Body of pancreas (tissue), 4 donors: ENCODE measurements at places on chromosomes 12 and 14. TPM values are rescaled to one million over a fixed set of nuclear protein-coding genes. Genes with fewer than 3 reads are reported as not detected.
A peak's percentile ranks its signal among the peaks of the same experiment; 100 is the strongest.

ADCY6 gene
- total RNA-seq: 59.1 TPM

SOX5 gene
- 3.0 TPM for total RNA-seq

SOAT2 gene
- not detected for total RNA-seq

TMEM63C gene
- 0.33 TPM for total RNA-seq

- H3K27ac ChIP-seq: no peak overlapping the region
- no peak overlapping the region for H3K4me3 ChIP-seq
- H3K4me1 ChIP-seq: peaks cover 4% of the 10 kb centered on the region
- H3K36me3 ChIP-seq: no peaks in the 10 kb centered on the region
These were observed 148.0 kb downstream of the SLC38A4 start for GRCh38 chr12:46677749-46678148.

DNA sequence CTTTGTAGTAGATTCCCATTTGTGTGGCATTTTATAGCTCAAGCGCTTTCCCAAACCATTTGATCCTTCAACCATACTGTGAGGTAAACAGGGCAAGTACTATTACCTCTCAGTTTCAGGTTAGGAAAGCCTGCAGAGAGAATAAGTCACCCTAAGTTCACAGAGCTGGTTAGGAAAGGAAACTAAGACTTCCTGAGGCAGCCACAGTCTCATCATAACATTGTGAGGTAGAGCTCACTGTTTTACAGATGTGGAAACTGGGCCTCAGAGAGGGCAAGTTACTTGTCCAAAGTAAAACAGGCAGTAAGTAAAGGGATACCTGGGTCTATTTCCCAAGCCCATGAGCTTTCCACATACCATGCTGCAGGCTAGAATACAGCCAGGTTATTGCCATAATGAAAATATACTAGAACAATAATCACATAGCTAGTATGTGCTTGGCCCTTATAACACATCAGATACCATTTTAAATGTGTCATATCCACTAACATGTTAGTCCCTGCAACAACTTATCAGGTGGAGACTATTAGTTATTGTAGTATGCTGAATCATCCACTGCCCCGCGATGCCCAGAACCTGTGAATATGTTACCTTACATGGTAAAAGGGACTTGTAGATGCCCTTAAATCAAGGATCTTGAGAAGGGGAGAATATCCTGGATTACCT lies 150.9 kb upstream of the GRIP1 start:
- H3K27ac ChIP-seq: no peak overlapping the region
- H3K4me1 ChIP-seq: no peaks in the 10 kb centered on the region

- no peaks in the 10 kb centered on the region for H3K36me3 ChIP-seq
- H3K4me1 ChIP-seq: no peaks in the 10 kb centered on the region
- H3K4me3 ChIP-seq: no peak overlapping the region
- DNase-seq: no peak
These were observed 223.0 kb downstream of the PTPRO start for GRCh38 chr12:15545334-15545733.

GRCh38 chr14:81068176-81068782 lies 112.9 kb downstream of the TSHR start:
- DNase-seq: no peak
- H3K27ac ChIP-seq: no peak overlapping the region
- H3K4me3 ChIP-seq: no peak overlapping the region
- no peaks in the 10 kb centered on the region for H3K4me1 ChIP-seq
- no peaks in the 10 kb centered on the region for H3K36me3 ChIP-seq

DNA sequence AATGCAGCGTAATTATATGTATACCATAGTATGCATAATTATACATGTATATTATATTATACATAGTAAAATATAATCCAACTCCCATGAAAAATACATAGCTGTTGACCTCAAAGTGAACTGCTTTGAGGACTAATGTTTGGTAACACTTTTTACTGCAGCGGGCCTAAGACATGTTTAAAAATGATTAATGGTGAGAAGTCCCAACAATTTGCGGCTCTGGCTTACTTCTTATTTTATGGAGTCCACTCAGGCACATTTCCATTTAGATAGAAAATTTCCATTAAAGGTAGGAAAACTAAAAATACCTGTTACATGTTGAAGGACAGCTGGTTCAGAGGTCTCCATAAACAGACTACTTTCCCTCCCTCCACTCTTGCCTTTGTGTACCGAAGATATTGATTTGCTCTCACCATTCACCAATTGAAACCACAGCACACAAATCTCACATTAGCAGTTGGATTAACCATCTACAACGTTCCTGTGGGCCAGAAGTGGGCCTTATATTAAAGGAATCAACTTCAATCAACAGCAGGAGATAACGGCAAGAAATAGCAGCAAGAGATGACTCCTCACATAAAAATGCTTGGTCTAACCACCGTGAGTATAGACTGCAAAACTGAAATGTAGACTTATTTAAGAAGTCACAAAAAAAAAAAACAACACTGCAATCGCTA lies 14.1 kb upstream of the NT5DC3 start:
- no peak for DNase-seq
- H3K36me3 ChIP-seq: no peaks in the 10 kb centered on the region
- no peaks in the 10 kb centered on the region for H3K27me3 ChIP-seq
- peak overlapping the region; percentile 53 for H3K27ac ChIP-seq

GRCh38 chr12:15364221-15365160 lies 42.2 kb downstream of the PTPRO start:
- no peak overlapping the region for H3K4me3 ChIP-seq
- no peak overlapping the region for H3K27ac ChIP-seq
- DNase-seq: no peak
- no peaks in the 10 kb centered on the region for H3K27me3 ChIP-seq
- H3K4me1 ChIP-seq: peaks cover 5% of the 10 kb centered on the region

DNA sequence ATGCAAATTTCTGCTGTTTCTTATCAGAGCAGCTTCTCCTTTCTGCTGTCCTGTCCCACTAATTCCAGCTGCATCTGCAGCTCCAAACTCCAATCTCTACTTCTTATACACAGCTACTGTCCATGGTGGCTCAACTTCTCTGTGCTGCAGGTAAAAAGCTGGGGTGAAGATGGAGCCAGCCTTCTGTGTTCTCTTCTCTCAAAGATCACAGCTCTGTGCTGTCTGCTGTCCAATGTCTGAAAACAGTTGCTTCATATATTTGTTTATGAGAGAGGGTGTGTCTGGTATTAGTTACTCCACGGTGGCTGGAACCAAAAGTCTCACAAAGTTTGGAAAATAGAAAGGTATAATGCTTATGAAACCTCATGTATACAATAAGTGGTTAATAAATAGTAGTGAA lies 445.8 kb upstream of the TBX3 start:
- no peaks in the 10 kb centered on the region for H3K27me3 ChIP-seq
- H3K36me3 ChIP-seq: no peaks in the 10 kb centered on the region
- no peak for DNase-seq

- no peak overlapping the region for H3K27ac ChIP-seq
- H3K4me1 ChIP-seq: no peaks in the 10 kb centered on the region
- H3K27me3 ChIP-seq: no peaks in the 10 kb centered on the region
These were observed 21.6 kb downstream of the DYNC1H1 start for GRCh38 chr14:101985957-101986356.

- DNase-seq: no peak
- no peak overlapping the region for H3K4me3 ChIP-seq
- H3K36me3 ChIP-seq: no peaks in the 10 kb centered on the region
- H3K27ac ChIP-seq: no peak overlapping the region
These were observed 2.3 kb upstream of the C14orf39 start for GRCh38 chr14:60488175-60488574.

- no peaks in the 10 kb centered on the region for H3K36me3 ChIP-seq
- no peaks in the 10 kb centered on the region for H3K27me3 ChIP-seq
- H3K4me3 ChIP-seq: no peak overlapping the region
- no peaks in the 10 kb centered on the region for H3K4me1 ChIP-seq
- DNase-seq: no peak
These were observed 15.5 kb upstream of the CYP46A1 start for GRCh38 chr14:99668307-99669295.

GRCh38 chr12:21054334-21054733 lies 76.7 kb upstream of the SLCO1B1 start:
- no peaks in the 10 kb centered on the region for H3K4me1 ChIP-seq
- H3K4me3 ChIP-seq: no peak overlapping the region
- no peaks in the 10 kb centered on the region for H3K36me3 ChIP-seq
- DNase-seq: no peak

- H3K4me1 ChIP-seq: no peaks in the 10 kb centered on the region
- H3K4me3 ChIP-seq: no peak overlapping the region
- H3K27me3 ChIP-seq: no peaks in the 10 kb centered on the region
- DNase-seq: no peak
These were observed 275.2 kb upstream of the CRY1 start for GRCh38 chr12:107368586-107368985.
